ENCODE measurements at places on chromosomes 16 and 17.

GRCh38 chr16:27965801-27966200 is 97.7 kb downstream of the GSG1L start:
- DNase-seq, result no peak

GRCh38 chr17:77385750-77386501 is 245.2 kb downstream of the SEC14L1 start:
- DNase-seq, result no peak

- DNase-seq, result peak; percentile 32
Observed at GRCh38 chr17:37770631-37771518, 26.0 kb upstream of the HNF1B start.

GRCh38 chr17:80924807-80925610 is 66.6 kb upstream of the CHMP6 start:
- no peak for DNase-seq

DNA sequence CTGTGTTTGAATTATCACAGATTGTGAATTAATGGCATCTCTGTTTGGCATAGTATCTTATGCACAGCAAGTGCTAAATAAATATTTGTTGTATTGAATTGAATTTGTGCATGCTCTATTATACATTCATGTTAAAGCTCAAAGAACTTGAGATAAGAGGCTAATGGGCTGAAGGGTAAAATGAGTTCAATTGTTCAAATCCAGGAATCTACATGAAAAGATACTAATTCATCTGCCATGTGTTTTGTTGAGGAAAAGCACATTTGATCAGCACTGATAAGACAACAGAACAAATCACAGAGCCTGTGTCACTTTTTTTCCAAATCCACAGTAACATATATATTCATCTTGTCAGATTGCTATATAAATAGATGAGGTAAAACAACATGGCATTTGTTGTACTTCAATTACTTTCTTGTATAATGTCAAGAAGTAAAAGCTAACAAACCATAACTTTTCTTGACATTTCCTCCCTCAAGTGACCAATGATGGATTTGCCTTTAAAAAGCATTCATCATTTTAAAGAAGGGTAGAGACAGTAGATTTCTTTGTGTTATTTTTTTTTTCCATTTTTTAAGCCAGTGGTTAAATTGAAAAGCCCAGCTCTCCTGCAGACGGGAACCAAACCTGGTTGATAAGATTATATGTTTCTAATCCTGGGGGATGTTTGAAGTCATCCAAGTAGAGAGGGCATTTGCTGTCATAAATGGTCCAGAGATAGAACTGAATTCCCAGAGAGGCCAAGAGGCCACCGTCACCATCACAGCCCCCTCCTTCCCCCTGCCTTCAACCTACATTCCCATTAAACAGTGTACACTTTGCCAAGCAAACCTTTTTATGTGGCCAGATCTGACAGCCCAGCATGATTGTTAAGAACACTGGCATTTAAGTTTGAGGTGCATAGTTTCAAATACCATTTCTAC is 123.0 kb downstream of the CHD9NB start:
- no peak for DNase-seq

- no peak for DNase-seq
Observed at GRCh38 chr16:87229230-87230188, 87.7 kb downstream of the C16orf95 start.

GRCh38 chr16:67644038-67644437 is 906 bp upstream of the CARMIL2 start:
- no peak for DNase-seq

DNA sequence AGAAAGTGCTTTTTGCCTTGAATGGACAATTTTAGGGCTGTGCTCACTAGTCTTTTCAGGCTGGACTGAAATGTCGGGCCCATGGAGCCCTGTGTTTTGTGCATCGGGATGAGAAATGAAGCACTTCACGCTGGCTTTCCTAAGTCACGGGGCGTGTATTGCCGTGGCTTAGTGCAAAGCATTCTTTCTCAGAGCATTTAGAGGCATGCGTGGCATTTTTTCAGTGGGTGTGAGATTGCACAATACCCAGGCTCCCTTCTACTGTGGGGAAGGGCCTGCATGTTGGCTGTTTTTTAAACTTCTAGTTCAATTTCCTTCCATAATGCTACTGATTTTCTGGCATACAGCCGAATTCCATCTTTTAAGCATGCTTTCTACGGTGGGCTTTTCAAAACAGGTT is 12.6 kb upstream of the POLR3E start:
- no peak for DNase-seq

GRCh38 chr16:285146-286055 is 2.4 kb downstream of the PDIA2 start:
- DNase-seq, result no peak

DNA sequence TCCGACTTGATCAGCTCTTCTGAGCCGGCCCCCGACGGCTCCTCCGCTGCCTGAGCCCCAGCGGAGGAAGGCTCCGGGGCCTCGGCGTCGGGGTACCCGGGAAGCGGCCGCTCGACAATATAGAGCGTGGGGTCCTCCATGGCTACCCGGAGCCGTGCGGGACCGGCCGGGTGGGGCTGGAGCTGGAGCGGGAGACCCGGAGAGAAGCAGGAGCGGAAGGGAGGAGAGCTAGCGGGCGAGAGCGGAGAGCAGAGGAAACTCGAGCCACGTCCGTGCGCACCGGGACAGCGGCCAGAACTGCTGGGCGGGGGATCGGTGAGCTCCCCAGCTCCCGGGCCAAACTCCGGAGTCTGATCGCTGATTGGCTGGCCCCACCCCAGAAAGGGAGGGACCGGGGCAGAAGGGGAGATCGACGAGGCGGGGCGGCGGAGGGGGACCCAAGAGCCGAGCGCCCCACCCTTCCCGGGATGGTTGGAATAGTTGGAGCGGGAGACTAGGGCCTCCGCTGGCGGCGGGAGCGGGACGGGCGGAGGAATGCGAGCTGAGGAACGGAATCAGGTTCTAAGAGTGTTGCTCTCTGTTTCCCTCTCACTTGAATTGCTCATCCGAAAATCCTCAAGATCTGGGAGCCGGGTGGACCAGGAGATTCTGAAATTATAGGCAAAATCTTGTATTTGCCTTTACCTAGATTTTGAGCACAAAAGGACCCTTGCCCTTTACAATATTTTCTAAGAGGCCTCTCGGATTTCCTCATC is at the start of gene CAVIN1:
Gene CAVIN1, minus strand, starts transcription at position 299 of the 755 bp plus-strand sequence. Its CDS starts 159 bp downstream, at position 140.
- DNase-seq, result peak; percentile 92

- no peak for DNase-seq
Observed at GRCh38 chr17:64788286-64789060, 126.4 kb upstream of the SMURF2 start.

DNA sequence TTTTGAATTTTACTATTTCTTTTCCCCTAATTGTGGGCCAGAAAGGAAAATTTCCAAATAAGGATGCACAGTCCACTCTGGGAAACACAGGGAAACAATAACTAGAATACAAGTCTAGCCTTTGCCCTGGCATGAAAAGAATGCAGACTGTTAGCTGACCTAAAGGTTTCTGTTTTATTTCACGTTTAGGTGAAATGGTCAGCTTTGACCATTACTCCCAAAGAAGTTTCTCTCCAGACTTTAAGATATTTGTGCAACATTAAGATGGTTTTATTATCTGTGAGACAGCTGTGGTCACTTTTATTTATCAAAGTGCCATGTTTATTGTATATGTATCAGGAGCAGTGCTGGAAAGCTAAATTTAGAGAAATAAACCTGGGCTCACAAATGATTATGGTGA is 163.9 kb downstream of the SPECC1 start:
- DNase-seq, result no peak

GRCh38 chr16:71771571-71771970 is 37.1 kb downstream of the AP1G1 start:
- no peak for DNase-seq

DNA sequence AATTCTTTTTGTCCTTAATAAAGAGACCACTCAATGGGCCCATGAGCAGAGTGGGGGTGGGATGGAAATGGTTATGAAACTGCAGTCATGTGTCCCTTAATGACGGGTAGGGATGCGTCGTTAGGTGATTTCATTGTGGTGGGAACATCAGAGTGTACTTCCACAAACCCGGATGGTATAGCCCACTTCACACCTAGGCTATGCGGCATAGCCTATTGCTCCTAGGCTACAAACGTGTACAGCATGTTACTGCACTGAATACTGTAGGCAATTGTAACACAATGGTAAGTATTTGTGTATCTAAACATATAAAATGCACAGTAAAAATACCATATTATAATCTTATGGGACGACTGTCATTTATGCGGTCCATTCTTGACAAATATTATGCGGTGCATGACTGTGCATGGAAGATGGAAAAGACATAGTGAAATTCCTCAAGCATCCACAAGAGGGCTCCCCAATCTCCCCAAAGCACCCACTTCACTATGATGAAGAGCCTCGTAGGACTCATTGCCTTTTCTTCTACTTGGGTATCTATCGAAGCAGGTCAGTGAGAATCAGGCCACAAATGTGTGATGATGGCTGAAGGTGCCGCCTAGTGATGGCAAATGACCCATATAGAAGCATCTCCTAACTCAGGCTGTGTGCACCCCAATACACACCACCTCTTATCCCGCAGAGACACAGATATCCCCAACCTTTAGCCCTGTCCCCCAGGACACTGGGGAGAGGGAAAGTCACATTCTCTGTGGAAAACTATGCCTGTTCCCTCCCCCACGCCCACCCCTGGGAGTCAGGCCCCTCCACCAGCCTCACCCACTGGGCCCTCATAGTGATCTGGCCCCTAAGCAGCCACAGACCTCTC is 43.5 kb downstream of the TBX21 start:
- peak; percentile 71 for DNase-seq

DNA sequence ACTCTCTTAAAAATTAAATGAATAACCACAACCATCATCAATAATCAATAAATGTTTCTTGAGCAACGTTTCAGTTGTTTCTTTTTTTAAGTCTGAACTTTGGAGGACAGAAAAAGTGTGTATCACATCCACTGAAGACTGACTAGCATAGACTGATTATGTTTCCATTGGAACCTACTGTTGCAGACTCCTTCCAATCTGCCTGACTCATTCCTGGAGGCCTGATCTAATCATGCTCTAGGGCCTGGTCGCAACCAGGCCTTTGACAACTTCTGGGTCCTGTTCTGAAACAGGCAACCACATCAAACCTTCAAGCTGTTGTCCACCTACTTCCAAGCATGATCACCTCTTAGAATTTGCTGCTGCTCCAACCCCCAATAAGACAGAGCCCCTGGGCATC is 109.2 kb upstream of the NUDT7 start:
- no peak for DNase-seq

DNA sequence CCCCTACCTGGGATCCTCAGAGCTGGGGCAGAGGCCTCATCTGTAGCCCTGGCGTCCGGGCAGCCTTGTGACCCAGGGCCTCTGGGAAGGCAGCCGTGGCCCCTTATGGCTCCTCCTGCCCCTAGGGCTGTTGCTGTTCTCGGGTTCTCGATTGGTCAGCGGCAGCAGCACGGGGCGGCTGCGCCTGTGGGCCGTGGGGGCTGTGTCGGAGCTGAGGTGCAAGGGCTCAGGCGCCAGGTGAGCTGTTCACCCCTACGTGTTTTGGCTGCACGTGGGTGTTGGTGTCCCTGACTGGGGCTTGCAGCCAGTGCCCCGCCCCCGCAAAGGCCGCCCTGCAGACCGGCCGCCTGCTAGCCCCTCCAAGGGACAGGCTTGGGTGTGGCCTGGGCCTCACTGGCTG is 5.8 kb upstream of the RHOT2 start:
- DNase-seq, result no peak

DNA sequence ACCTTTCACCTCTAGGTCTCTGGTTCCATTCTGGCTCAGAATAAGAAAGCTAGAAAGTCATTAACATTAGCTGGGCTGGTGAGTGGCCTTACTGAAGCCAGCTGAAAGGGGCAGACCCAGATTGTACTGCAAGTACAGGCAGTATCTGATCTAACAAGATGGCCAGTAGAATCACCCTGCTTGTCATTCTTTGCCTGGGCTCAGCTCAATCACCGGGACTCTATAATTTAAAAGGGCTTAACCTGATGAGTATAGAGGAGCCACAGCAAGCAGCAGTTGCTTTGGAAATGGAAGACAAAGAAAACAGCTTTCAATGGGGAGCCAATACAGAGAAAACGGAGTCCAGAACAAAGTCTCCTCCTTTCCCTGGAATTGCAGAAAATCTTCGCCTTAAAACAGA is 13.6 kb downstream of the CDH8 start:
- DNase-seq, result no peak

- DNase-seq, result peak; percentile 88
Observed at GRCh38 chr17:82212331-82213250, at the start of gene CCDC57. CCDC57 (minus strand) TSS chr17:82212842; CDS start chr17:82201944, 10,898 bp downstream.

- no peak for DNase-seq
Observed at GRCh38 chr17:16472539-16472938, 19.5 kb downstream of the LRRC75A start.

GRCh38 chr16:23848958-23849357 is 13.2 kb downstream of the PRKCB start:
- DNase-seq, result no peak

DNA sequence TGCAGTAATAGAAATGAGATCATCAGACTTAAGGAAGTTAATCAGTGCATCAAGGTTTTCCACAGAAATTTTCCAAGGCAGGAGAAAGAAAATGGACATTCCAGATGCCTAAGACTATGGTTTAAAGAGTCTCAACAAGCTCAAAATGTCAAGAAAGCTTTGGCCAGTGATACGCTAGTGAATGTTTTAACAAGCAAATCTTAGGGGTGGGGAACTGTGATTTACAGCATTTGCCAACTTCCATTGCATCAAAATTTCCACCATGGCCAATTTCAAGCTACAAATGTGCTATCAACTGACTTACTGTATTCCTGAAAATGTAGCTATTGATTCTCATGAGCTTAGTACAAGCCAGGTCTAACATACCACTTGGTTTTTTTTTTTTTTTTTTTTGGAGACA is 82.4 kb upstream of the CLEC3A start:
- DNase-seq, result no peak

DNA sequence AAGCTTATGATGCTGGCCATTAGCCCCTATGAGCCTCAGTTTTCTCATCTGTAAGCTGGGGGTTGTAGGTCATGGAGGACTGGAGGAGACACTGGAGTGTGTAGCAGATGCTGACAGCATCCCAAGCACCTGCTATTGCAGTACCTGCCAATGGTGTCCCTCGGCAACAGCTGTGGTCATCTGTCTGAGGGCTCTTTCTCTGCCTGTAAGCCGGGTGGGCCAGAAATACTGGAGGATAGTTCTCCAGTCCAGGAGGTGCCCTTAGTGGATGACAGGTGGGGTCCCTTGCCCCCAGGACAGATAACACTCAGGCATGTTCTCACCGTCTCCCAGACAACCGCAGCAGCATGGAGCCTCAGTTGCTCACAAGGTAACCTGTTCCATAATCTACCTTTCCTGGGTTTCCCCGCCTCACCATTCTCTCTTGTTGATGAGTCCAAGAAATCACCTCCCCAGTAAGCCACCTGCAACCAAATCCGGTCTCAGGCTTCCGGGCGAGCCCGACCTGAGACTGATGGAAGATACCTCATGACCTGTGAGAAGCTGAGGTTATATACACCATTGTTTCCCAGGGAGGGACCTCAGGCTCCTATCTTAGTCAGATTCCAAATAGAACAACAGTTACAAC is 23.8 kb downstream of the NLRP1 start:
- DNase-seq, result no peak

DNA sequence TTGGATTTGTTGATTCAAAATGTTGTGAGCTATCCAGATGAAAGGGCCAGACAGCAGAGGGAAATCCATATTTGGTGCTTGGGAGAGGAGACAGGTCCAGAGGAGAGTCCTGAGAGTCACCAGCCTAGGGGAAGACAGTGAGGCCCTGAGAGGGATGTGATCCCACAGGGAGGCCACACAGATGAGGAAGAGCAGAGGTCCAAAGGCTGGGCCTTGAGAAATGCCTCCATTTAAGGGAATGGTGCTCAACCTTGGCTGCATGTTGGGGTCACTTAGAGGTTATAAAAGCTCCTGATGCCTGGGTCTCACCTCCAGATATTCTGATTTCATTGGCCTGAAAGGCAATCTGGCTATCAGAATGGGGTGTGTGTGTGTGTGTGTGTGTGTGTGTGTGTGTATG is 194.9 kb downstream of the UTP18 start:
- DNase-seq, result no peak

- DNase-seq, result no peak
Observed at GRCh38 chr17:77228241-77228752, 87.5 kb downstream of the SEC14L1 start.

All from HuH-7.5 (cell line).